ENCODE measurements at places on chromosomes 3 and 15.

- no peak for DNase-seq
Observed at GRCh38 chr15:64044300-64045100, 1.8 kb downstream of the DAPK2 start.

- no peak for DNase-seq
Observed at GRCh38 chr3:79067734-79068133, 700.1 kb downstream of the ROBO1 start.

DNA sequence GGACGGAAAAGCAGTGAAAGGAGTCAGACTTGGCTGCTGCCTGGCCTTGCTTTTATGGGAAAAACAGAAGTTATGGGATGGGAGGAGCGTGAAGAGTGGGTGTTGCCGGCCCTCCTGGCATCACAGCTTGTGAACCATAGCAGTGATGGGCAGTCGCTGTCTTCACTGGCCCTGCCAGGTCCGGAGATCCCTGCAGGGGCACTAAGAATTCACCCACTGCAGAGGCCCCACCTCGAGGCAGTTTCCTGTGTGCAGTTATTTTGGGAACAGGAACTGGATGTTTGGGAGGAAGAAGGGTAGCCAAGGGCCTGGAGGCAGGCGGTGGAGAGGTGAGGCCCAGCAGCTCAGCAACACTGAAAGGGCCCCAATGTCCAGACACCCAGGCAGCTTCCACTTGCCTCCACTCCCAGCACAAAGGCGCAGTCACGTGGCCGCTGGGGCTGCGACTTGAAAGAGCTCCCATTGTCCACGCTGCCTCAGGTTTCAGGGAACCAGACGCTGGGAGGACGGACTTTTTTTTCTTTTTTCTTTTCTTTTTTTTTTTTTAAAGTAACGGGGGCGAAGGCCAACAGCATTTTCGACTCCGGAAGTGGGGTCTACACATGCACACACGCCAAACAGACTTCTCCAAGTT, 255.6 kb downstream of the ZNF621 start:
- no peak for DNase-seq

DNA sequence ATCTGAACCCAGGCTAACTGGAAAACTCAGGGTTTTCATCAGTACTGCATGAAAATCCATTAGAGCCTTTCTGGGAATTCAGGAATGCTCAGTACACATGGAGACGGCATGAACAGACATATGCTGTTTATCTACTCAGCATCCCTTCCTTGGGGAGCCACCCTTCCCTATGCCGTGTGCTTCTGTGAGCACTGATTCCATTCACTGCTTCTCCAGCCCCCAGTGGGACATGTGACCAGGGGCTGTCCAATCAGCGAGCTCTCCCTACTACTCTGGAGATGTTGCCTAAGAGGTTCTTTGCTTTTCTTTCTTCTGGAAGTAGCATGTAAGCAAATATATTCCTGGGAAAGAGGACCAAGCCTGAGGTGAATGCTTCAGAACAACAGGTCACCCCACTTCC, 5.6 kb upstream of the PCOLCE2 start:
- DNase-seq = no peak

DNA sequence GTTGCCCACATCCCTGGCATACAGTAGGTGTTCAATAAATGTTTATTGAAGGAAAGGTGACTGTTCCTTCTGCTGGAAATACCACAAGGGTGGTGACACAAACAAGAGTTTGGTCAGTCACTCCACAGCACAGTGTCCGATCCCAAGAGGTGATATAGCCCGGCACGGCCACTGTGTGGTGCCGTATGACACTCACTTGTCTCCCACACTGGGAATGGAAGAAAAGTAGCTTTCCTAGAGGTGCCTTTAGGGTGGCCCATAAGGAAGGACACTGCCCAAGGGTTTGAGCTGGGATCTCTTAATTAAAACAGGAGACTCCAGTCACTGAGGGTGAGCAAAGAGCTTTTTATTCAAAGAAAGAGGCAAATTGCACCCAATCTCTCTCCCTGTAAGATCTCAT, 40.5 kb downstream of the TGM4 start:
- no peak for DNase-seq

- DNase-seq = no peak
Observed at GRCh38 chr3:151923901-151924300, 50.5 kb downstream of the SUCNR1 start.

- no peak for DNase-seq
Observed at GRCh38 chr3:5423076-5423475, 235.6 kb downstream of the EDEM1 start.

- no peak for DNase-seq
Observed at GRCh38 chr3:129961141-129961541, 13.4 kb upstream of the TRH start.

- no peak for DNase-seq
Observed at GRCh38 chr3:152193673-152194267, 75.0 kb upstream of the MBNL1 start.

- DNase-seq = no peak
Observed at GRCh38 chr15:34754674-34755418, at the start of gene GJD2. Gene GJD2 (minus strand): TSS chr15:34754998. CDS start chr15:34754488, 510 bp downstream.

GRCh38 chr15:65057549-65057940, 10.2 kb downstream of the RASL12 start:
- DNase-seq = no peak

GRCh38 chr3:190491533-190492054, 22.3 kb upstream of the IL1RAP start:
- no peak for DNase-seq

GRCh38 chr3:183285828-183286457, 32.9 kb downstream of the B3GNT5 start:
- peak; percentile 34 for DNase-seq

DNA sequence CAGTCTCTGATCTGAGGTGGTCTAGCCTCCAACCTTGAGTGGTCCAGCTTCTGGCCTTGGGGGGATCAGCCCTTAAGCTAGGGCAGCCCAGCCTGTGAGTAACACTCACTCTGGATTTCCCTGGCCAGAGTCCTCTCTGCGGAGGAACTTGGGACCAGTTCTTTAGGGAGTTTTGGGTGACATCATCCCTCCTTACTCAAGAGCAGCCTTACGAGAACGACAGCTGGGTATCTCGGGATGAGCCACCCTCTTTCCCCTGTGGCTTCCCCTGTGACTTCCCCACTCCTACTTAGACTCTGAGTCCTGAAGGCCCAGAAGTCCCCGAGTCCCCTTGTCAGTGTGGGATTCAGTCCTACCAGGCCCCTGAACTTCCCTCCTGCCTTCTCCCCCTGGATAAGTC, 10.2 kb upstream of the PLXND1 start:
- DNase-seq = no peak

DNA sequence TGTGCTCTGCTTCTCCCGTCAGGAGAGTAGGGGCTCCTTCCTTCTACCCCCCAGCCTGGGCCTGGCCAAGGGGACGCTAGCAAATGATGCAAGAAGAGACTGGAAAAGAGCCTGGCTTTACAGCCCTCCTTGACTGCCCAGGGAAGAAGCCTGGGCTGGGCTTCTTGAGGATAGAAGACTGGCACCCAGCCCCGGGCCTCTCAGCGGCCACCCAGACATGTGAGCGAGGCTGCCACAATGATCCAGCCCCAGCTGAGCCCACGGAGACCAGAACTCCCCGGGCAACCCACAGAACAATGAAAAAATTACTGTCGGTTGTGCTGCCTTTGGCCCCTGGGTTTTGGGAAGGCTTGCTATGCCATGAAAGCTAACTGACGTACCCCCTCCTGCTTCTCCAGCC, 100.6 kb upstream of the PRR20G start:
- no peak for DNase-seq

DNA sequence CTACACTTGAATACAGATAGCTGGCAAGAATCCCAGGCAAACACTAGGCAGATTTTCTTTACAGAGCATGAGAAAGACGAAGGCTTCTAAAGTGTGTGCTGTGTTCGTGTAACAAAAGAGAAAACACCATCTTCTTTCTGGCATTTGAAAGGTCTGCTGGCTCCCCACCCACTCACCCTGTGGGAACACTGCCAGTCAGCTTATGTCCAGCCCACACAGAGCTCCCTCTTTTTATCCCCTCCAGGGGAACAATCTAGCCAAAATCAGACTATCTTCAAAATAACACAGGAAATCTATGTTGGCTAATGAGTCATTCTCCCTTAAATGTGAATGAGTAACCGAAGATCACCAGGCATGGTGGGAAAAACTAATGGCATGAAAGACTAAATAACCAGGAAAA, 45.6 kb upstream of the PAQR5 start:
- no peak for DNase-seq

- DNase-seq = no peak
Observed at GRCh38 chr3:120469440-120469839, 18.6 kb upstream of the FSTL1 start.

DNA sequence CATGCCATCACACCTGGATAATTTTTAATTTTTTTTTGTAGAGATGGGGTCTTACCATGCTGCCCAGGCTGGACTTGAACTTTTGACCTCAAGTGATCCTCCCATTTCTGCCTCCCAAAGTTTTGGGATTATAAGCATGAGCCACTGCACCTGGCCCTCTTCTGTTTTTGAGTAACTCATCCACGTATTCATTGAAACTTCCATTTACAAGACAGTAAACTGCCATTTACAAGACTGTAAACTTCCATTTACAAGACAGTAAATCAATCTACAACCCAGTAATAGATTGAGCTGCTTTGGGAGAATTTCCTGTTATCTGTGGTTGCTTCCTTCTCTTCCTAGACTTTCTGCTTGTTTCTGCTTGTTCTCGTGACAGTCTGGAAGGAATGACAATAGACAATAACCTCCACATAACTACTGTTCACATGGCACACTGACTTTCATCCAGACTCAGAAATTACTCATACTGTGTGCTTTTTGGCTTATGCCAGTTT, 114.7 kb upstream of the CCNL1 start:
- no peak for DNase-seq

GRCh38 chr15:95168951-95169431, 937.6 kb downstream of the MCTP2 start:
- DNase-seq = no peak

DNA sequence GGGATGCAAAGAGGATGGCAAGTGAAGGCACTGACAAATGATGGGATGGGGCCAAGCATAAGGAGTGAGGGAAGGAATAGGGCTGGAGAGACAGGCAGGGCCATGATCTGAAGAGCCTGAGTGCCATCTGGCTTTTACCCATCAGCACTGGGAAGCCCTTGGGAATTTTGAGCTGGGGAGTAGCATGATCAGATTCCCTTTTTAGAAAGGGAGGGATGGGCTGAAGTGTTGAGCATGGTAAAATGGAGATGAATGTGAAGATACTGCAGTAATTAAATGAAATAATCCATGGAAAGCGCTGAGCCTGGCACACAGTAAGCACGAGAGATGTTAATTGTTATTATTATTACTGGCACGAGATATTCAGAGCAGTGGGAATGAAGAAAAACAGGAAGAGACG, 9.9 kb downstream of the RBP1 start:
- DNase-seq = no peak

GRCh38 chr15:66803182-66803729, 101.2 kb downstream of the SMAD6 start:
- no peak for DNase-seq

- DNase-seq = no peak
Observed at GRCh38 chr15:77470235-77470634, 49.5 kb downstream of the HMG20A start.
